Ovary (tissue), 10 donors: ENCODE measurements at places on chromosomes 5 and 9. TPM values are rescaled to one million over a fixed set of nuclear protein-coding genes. Genes with fewer than 3 reads are reported as not detected.

Gene OMD
- total RNA-seq: 32.6 TPM

Gene ZNF354C
- total RNA-seq: 10.0 TPM

Gene UBAC1
- total RNA-seq: 30.3 TPM

Gene OR1J2
- not detected for total RNA-seq

DNA sequence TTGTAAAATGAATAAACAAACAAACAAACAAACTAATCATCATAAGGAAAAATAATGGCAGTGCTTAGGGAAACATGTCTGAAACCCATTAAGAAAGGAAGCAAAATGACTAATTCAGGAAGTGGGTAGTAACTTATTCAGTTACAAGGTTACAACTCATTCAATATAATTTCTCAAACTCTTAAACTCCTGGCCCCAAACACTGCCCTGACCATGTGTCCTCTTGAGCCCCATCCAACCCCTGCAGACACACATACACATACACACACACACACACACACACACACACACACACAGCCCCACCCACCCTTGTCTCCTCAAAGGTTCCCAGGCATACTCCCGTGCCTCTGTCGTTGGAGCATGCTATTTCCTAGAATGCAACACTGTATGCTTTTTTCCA, 193.9 kb downstream of the SEC61B start:
- H3K36me3 ChIP-seq: no peaks in the 10 kb centered on the region
- no peaks in the 10 kb centered on the region for H3K4me1 ChIP-seq
- H3K27ac ChIP-seq: no peak overlapping the region
- no peak for DNase-seq

GRCh38 chr5:5188376-5189050, 48.4 kb downstream of the ADAMTS16 start:
- peaks cover 7% of the 10 kb centered on the region for H3K4me1 ChIP-seq
- H3K27me3 ChIP-seq: no peaks in the 10 kb centered on the region
- H3K36me3 ChIP-seq: peaks cover 4% of the 10 kb centered on the region

DNA sequence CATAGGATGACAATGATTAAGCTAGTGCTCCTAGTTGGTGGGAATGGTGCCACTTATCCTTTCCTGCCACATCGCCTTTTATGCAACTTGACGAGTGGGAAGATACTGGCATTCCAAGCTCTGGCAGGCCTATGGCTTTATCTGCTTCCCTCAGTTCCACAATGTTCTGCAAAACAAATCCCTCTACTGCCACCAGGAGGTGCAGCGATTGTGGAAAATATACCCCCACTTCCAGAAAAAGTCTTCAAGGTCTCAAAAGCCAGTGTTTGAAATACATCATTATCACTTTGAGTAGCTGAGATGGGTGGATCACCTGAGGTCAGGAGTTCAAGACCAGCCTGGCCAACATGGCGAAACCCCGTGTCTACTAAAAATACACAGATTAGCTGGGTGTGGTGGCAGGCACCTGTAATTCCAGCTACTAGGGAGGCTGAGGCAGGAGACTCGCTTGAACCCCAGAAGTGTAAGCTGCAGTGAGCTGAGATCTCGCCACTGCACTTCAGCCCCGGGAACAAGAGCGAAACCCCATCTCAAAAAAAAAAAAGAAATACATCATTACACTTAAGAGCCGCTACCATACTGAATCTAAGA, 3.4 kb downstream of the CLINT1 start:
- no peak overlapping the region for H3K4me3 ChIP-seq

GRCh38 chr9:127223810-127224177, 40.8 kb upstream of the GARNL3 start:
- H3K27ac ChIP-seq: peak overlapping the region; percentile 51
- no peaks in the 10 kb centered on the region for H3K36me3 ChIP-seq
- no peaks in the 10 kb centered on the region for H3K27me3 ChIP-seq

- H3K36me3 ChIP-seq: no peaks in the 10 kb centered on the region
- no peak overlapping the region for H3K4me3 ChIP-seq
- no peak overlapping the region for H3K27ac ChIP-seq
- H3K4me1 ChIP-seq: no peaks in the 10 kb centered on the region
- no peaks in the 10 kb centered on the region for H3K27me3 ChIP-seq
- DNase-seq: no peak
Observed at GRCh38 chr9:14133394-14133793, 180.5 kb downstream of the NFIB start.

- H3K27me3 ChIP-seq: no peaks in the 10 kb centered on the region
- H3K4me3 ChIP-seq: no peak overlapping the region
- no peaks in the 10 kb centered on the region for H3K4me1 ChIP-seq
- no peaks in the 10 kb centered on the region for H3K36me3 ChIP-seq
- no peak for DNase-seq
Observed at GRCh38 chr9:112856843-112857242, 33.8 kb downstream of the SLC46A2 start.

DNA sequence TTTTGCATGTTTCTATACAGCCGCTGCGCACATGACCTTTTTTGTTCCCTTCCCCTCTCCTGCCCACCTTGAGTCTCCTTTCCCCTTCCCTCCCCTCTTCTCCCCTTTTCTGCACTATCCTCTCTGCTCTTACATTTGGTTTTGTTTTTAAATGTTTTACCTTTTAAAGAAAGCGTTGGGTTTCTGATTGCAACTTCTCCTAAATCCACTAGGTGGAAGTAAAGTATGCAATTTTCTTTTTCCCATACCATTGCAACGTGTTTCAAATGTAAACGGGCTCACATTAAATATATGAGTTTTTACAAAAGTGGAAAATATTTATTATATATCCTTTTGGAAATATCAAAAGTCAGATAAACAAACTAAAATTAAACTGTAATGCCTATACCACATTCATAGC, 500.9 kb downstream of the DIRAS2 start:
- no peaks in the 10 kb centered on the region for H3K36me3 ChIP-seq
- no peaks in the 10 kb centered on the region for H3K27me3 ChIP-seq
- no peaks in the 10 kb centered on the region for H3K4me1 ChIP-seq
- no peak overlapping the region for H3K27ac ChIP-seq

DNA sequence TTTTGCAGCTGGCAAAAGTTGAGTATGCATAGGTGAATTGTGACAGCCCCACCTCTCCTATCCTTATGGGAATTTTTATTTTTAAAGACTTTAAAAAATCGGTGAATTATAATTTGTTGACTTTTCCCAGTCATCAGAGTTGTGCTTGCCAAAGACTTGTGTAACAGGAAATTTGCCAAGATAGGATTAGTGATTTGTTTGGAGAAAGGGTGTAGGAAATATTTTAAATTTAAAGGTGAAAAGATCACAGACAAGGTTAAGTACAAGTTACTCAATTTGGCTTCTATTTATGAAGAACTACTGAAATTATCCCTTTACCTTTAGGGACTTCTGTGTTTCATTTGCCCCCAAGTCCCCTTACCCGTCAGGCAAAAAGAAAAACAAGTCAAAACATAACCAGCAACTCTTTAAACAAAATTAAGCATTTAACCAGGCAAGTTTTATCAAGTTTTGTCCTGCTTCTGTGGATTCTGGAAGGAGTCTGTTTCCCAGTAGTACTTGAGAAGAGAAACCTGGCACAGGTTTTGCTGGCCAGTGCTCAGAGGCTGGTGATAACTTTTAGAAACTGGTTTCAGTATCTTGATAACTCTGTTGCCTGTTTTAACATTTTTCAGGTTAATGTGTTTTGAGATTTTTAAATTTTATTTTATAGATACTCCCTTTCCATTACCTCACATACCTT, 285.4 kb downstream of the MAST4 start:
- no peaks in the 10 kb centered on the region for H3K36me3 ChIP-seq
- H3K4me1 ChIP-seq: peaks cover 2% of the 10 kb centered on the region
- no peak overlapping the region for H3K27ac ChIP-seq
- no peak overlapping the region for H3K4me3 ChIP-seq
- DNase-seq: peak; percentile 21

- H3K27ac ChIP-seq: no peak overlapping the region
- H3K4me3 ChIP-seq: no peak overlapping the region
- H3K4me1 ChIP-seq: no peaks in the 10 kb centered on the region
Observed at GRCh38 chr9:136138566-136138965, 19.9 kb upstream of the TMEM250 start.
